ENCODE measurements at places on chromosomes 5 and 9.

GRCh38 chr5:153350175-153350883 lies 140.1 kb upstream of the GRIA1 start:
- DNase-seq, result no peak

DNA sequence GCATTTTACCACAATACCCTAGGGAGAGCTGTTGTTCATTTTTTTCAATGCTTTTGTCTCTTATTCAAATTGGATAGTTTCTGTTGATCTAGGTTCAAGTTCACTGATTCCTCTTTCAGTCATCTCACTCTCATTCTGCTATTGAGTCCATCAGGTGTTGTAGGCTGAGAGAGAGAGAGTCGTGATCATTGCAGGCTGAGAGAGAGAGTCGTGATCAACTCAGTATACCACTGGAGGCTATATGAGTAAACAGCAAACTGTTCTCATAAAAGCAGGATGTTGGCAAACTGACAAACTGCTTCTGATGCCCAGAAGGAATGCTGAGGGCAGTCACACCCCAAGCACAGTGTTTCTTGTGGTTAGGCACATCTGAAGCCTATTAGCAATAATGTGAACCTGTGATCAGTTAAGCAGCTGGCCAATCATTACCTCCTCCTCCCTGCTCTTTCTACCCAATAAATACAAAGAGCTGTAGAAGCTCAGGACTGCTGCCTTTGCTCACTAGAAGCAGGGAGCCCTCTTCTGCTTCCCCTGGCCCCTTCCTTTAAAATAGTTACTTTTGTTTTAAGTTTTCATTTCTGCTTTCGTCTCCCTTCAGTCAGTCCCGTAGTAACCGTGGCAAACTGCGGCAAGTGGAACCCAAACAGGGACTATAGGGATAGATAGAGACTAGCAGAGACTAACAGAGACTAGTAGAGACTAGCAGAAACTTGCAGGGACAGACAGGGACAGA lies 476.1 kb upstream of the ACO1 start:
- no peak for DNase-seq

GRCh38 chr5:172523146-172523745 lies 68.9 kb upstream of the SH3PXD2B start:
- DNase-seq, result no peak

DNA sequence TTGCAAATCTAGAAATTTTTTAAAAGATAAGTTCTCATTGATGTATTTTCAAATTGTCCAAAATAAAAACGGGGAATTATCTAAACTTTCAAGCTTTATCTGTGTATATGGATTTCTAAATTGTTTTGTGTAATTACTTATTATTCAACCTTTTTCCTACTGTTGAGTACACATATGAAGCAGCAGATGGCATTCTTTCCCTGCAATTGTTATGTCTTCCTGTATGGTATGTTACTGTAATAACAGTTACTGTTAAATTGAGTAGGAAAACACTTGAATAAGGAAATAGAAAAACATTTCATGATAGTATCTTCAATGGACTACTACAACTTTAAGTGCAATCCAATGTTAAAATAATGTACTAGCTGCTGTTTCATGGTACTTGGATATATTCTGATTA lies 124.8 kb downstream of the RANBP17 start:
- DNase-seq, result no peak

- DNase-seq, result no peak
Measured at GRCh38 chr5:84383816-84384603, 670 bp downstream of the EDIL3 start.

- no peak for DNase-seq
Measured at GRCh38 chr9:3906437-3907213, 380.8 kb upstream of the RFX3 start.

DNA sequence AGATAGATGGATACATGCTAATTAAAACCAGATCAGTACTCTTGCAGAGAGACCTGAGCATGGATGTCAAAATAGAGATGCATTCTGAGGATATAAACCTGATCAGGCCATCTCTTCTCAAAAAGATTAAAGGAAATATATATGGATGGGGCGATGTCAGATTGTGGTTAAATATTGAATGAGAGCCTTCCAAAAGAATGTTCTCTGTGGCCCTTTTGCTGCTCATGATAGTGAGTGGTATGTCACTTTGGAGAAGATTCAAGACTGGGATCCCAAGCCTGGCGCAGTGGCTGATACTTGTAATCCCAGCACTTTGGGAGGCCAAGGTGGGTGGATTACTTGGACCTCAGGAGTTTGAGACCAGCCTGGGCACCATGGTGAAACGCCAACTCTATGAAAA lies 20.5 kb downstream of the ZNF131 start:
- DNase-seq, result no peak

GRCh38 chr5:52674815-52675545 lies 112.7 kb upstream of the ITGA1 start:
- DNase-seq, result no peak
